ENCODE measurements at places on chromosomes 5 and 9. TPM values are rescaled to one million over a fixed set of nuclear protein-coding genes. Genes with fewer than 3 reads are reported as not detected.

GRCh38 chr5:402615-403359, 40.2 kb upstream of the EXOC3 start:
- no peaks in the 10 kb centered on the region for H3K36me3 ChIP-seq
- H3K27ac ChIP-seq, result no peak overlapping the region
- peaks cover 17% of the 10 kb centered on the region for H3K4me1 ChIP-seq
- no peak overlapping the region for H3K4me3 ChIP-seq
- peaks cover 8% of the 10 kb centered on the region for H3K27me3 ChIP-seq
- peak; percentile 61 for DNase-seq

DNA sequence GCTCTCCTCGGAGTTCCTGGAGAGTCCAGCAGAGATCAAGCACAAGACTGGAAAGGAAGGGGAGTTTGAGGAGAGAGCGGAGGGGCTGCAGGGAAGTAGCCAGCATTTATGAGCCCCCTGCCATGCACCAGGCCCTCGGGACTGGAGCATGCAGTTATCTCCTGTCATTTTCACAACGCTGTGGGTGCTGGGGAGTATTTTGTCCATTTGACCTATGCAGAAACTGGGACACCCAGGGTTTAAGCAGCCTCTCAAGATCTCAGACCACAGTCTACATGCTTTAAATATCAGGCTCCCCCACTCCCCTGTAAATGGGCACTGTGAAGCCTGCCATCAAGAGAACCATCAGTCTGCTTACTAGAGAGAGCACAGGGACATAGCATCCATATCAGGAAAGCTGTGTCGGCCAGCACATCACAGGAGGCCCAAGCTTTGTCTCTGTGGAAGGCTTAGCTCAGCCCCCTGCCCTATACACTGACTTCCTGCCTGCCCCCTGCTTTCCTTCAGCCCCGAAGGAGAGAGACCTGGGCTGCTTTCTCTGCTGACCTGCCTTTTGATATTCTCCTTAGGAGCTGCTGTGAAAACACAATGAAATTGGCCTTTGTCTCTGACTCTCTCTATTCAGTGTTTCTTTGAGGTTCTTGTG, 7.3 kb downstream of the FOXI1 start:
- H3K27me3 ChIP-seq, result no peaks in the 10 kb centered on the region
- no peaks in the 10 kb centered on the region for H3K4me1 ChIP-seq
- no peaks in the 10 kb centered on the region for H3K36me3 ChIP-seq
- no peak for DNase-seq

DNA sequence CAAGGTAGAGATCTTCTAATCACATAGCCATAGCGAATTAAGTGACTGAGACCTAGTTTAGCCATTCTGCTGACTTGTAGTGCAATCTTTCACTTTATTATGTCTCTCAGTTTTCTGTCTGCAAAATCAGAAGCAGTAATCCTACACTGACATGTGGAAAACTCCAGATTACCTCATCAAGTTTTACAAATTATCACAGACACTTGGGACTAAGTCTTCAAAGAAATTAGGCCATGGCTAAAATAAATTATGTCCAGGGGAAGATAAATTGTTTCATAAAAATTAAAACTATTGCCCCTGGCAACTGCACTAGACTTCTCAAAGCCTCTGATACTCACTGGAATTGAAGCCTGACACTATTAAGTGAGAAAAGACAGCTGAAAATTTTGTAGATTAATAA, 129.9 kb upstream of the RGMB start:
- H3K27me3 ChIP-seq, result no peaks in the 10 kb centered on the region
- no peaks in the 10 kb centered on the region for H3K4me1 ChIP-seq
- no peak overlapping the region for H3K27ac ChIP-seq
- DNase-seq, result no peak
- H3K4me3 ChIP-seq, result no peak overlapping the region
- H3K36me3 ChIP-seq, result no peaks in the 10 kb centered on the region

Gene LHX2
- 1.7 TPM for total RNA-seq

Gene NSA2
- total RNA-seq, result 69.9 TPM

- no peak overlapping the region for H3K27ac ChIP-seq
- H3K4me3 ChIP-seq, result no peak overlapping the region
- H3K27me3 ChIP-seq, result no peaks in the 10 kb centered on the region
- DNase-seq, result no peak
- no peaks in the 10 kb centered on the region for H3K36me3 ChIP-seq
- no peaks in the 10 kb centered on the region for H3K4me1 ChIP-seq
These were observed 196.4 kb upstream of the PTGER4 start for GRCh38 chr5:40483316-40483715.

Gene PCDHB6
- 0.76 TPM for total RNA-seq

DNA sequence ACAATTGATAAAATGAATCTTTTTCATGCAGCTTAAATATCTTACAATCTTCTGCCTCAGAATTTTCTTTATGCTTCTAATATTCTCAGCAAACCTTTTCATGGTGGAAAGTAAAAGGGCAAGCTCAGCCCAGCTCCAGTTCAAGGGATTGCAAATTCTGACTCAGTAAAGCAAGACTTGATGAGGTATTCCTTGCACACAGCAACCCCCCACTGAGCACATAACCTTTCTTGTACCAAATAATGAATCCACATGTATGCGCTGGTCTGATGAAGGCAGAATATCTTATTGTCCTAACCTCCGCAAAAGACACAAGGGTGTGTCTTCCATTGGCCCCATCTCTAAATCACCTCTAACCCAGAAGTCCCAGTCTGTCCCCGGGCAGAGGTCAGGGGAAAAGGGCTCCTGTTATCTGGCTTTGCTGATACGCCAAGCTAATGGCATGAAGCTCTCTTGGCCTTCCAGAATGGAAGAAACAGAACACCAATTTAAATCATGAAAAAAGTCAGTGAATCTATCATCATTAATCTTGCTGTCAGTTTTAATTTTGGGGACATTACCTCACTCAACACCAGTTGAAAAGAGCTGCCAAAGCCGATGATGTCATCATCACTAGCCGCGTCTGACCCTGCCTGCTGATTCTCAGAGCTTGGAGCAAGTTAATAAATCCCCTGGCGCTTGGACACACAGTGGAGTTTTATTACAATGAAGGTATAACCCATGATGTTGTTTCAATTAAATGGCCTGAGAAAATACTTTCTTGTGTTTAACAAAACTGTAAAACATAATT, 592.5 kb upstream of the CLINT1 start:
- H3K36me3 ChIP-seq, result no peaks in the 10 kb centered on the region

DNA sequence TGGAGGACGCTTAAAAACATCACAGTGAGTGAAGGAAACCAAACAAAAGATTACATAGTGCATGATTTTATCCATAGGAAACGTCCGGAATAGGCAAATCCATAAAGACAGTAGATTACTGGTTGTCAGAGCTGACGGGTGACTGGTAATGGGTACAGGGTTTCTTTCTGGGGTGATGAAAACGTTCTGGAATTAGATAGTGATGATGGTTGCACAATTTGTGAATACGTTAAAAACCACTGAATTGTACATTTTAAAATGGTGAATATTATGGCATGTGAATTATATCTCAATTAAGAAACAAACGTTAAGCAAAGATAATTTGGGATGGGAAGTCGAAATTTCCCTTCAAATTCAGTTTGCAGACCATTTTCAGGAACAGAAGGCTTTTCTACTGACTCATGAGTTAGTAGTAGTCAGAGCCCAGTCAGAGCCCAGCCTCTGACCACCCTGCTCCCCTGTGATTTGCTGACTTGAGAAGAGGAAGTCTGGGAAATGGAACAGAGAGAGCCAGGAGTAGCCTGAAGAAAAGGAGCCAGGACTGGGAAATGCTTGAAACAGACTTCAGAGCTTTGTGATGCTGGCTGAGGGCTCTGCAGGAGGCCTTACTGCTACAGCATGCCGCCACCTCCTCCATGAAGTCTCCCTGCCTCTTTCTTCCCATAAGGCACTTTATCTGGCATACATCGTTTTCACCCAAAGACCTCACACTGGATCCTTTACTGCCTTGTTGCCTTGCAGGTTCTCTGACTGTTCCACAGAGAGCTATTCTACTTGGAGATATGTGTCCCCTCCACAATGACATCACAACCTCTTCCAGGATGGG, 46.4 kb upstream of the CTNNA1 start:
- no peaks in the 10 kb centered on the region for H3K4me1 ChIP-seq
- DNase-seq, result no peak
- H3K27me3 ChIP-seq, result no peaks in the 10 kb centered on the region
- no peak overlapping the region for H3K4me3 ChIP-seq
- H3K36me3 ChIP-seq, result no peaks in the 10 kb centered on the region

Gene HTR1A
- not detected for total RNA-seq

Gene BASP1
- total RNA-seq, result 25.7 TPM

GRCh38 chr9:97502222-97502983, 937 bp downstream of the TMOD1 start:
- H3K4me1 ChIP-seq, result peaks cover 39% of the 10 kb centered on the region
- H3K27me3 ChIP-seq, result peaks cover 40% of the 10 kb centered on the region
- peak overlapping the region; percentile 57 for H3K27ac ChIP-seq
- DNase-seq, result no peak

GRCh38 chr5:6572086-6572824, 60.6 kb downstream of the NSUN2 start:
- H3K4me3 ChIP-seq, result no peak overlapping the region
- peak; percentile 64 for DNase-seq
- no peak overlapping the region for H3K27ac ChIP-seq
- H3K36me3 ChIP-seq, result no peaks in the 10 kb centered on the region
- peaks cover 35% of the 10 kb centered on the region for H3K27me3 ChIP-seq
- H3K4me1 ChIP-seq, result no peaks in the 10 kb centered on the region

DNA sequence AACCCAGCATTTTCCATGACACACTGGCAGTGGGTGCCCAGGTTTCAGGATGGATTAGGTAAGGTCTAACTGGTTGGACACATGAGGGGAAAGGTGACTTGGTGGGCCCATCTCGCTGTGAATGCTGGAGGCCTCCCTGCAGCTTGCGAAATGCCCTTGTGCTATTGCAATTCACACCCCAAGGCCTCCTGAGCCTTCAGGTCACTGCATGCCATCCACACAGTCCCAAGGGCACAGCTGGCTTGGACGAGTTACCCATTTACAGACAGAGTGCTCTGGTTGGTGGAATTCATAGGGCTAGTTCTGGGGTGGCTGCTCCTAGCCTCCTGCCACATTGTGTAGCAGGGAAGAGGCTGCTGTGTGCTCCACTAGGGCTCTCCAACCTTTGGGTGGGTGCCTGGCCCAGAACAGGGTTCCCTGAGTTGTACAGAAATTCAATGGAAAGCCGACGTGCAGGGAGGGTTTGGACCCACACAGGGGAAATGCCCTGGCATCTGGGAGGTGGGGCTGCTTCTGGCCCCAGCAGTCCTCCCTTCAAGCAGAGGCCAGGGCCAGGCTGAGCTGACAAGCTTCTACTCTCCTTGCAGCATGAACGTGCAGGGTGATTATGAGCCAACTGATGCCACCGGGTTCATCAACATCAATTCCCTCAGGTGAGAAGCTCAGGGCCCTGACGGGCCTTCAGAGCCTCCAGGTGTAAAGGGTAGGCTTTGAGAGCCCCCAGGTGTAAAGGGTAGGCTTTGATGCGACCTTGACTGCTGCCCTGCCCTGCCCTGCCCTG, 54.3 kb downstream of the ASS1 start:
- no peak overlapping the region for H3K4me3 ChIP-seq
- peaks cover 26% of the 10 kb centered on the region for H3K36me3 ChIP-seq
- no peaks in the 10 kb centered on the region for H3K4me1 ChIP-seq
- no peak overlapping the region for H3K27ac ChIP-seq
- H3K27me3 ChIP-seq, result no peaks in the 10 kb centered on the region
- DNase-seq, result no peak

DNA sequence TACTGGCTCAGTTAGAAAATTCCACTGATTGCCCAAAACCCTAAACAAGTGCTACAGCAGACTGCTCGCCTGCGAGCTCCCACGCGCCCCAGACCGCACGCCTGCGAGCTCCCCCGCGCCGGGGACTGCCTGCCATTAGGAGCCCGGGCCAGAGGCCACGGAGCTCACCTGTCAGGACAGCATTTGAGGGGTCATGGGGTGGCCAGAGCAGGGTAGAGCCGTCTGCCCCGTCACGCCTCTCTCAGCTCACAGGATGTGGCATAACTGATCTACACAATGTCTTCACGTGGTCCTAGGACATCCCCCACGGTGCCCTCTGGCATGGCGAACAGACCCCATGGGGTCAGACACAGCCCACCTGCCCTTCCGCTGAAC, 29.1 kb upstream of the LRRC14B start:
- peaks cover 3% of the 10 kb centered on the region for H3K27me3 ChIP-seq
- no peaks in the 10 kb centered on the region for H3K36me3 ChIP-seq
- H3K4me3 ChIP-seq, result no peak overlapping the region

- H3K27ac ChIP-seq, result no peak overlapping the region
- H3K4me3 ChIP-seq, result no peak overlapping the region
- DNase-seq, result no peak
- peaks cover 26% of the 10 kb centered on the region for H3K4me1 ChIP-seq
These were observed 89.5 kb downstream of the TSSK1B start for GRCh38 chr5:113344973-113345940.

- H3K4me3 ChIP-seq, result no peak overlapping the region
- DNase-seq, result no peak
- H3K27ac ChIP-seq, result no peak overlapping the region
- H3K4me1 ChIP-seq, result no peaks in the 10 kb centered on the region
- no peaks in the 10 kb centered on the region for H3K27me3 ChIP-seq
These were observed 111.3 kb upstream of the KCNN2 start for GRCh38 chr5:114250536-114250935.

Gene SPATA31A7
- not detected for total RNA-seq

- H3K36me3 ChIP-seq, result peaks cover 17% of the 10 kb centered on the region
- peaks cover 3% of the 10 kb centered on the region for H3K27me3 ChIP-seq
- DNase-seq, result no peak
- H3K4me3 ChIP-seq, result no peak overlapping the region
These were observed 1.7 kb upstream of the TAF7 start for GRCh38 chr5:141322261-141322660.

- H3K36me3 ChIP-seq, result peaks cover 22% of the 10 kb centered on the region
- no peak overlapping the region for H3K4me3 ChIP-seq
- no peak overlapping the region for H3K27ac ChIP-seq
- no peaks in the 10 kb centered on the region for H3K27me3 ChIP-seq
- no peaks in the 10 kb centered on the region for H3K4me1 ChIP-seq
These were observed 44.2 kb downstream of the PKD2L2 start for GRCh38 chr5:137933491-137933911.

All from suprapubic skin (tissue), 4 donors.